T-helper 17 cell (primary cell): ENCODE measurements at places on chromosomes 7 and 10. TPM values are rescaled to one million over a fixed set of nuclear protein-coding genes. Genes with fewer than 3 reads are reported as not detected.

GRCh38 chr10:133439517-133440461 is 14.0 kb upstream of the SCART1 start:
- no peak for DNase-seq
- H3K4me3 ChIP-seq, result peak overlapping the region; percentile 85
- H3K27ac ChIP-seq, result peak overlapping the region; percentile 92
- peaks cover 36% of the 10 kb centered on the region for H3K4me1 ChIP-seq
- peaks cover 7% of the 10 kb centered on the region for H3K27me3 ChIP-seq

DNA sequence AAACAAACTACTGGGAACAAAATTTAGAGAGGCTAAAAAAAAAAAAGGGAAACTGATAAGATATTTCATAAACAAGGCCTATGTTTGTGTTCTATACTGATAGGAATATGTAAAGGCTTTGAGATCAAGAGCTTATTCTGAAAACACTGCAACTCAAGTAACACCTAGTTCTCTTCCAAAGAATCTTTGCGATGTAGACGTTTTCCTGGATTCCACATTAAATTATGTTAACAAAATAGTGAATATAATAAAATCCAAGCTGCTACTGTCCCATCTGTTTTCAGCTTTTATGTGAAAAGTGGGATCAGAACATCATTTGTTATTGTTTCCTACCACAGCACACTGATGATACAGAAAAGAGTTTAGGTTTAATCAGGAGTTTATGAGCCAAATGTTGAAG is 53.0 kb upstream of the RNF148 start:
- H3K27ac ChIP-seq, result no peak overlapping the region
- H3K36me3 ChIP-seq, result no peaks in the 10 kb centered on the region

DNA sequence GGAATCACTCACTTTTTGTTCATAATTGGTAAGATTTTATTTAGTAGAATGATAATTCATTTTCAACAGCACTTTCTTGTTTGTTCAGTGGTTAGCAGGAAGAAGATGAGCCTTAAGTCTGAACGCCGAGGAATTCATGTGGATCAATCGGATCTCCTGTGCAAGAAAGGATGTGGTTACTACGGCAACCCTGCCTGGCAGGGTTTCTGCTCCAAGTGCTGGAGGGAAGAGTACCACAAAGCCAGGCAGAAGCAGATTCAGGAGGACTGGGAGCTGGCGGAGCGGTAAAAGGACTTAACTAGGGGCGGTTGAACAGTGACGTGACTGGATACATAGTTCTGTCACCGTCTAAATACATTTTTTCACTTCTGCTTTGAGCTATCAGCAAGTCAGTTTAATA is 31.3 kb downstream of the RABGEF1 start:
- no peak for DNase-seq
- H3K4me1 ChIP-seq, result peaks cover 30% of the 10 kb centered on the region

- no peak overlapping the region for H3K27ac ChIP-seq
- H3K4me1 ChIP-seq, result peaks cover 4% of the 10 kb centered on the region
- peaks cover 2% of the 10 kb centered on the region for H3K36me3 ChIP-seq
- H3K4me3 ChIP-seq, result no peak overlapping the region
Observed at GRCh38 chr7:19118636-19119371, 1.4 kb upstream of the TWIST1 start.

GRCh38 chr10:36114913-36115312 is 472.8 kb upstream of the FZD8 start:
- DNase-seq, result no peak
- H3K36me3 ChIP-seq, result no peaks in the 10 kb centered on the region
- no peaks in the 10 kb centered on the region for H3K27me3 ChIP-seq
- no peak overlapping the region for H3K4me3 ChIP-seq

The ZNF282 gene
- 24.4 TPM for total RNA-seq

- no peaks in the 10 kb centered on the region for H3K27me3 ChIP-seq
- no peaks in the 10 kb centered on the region for H3K36me3 ChIP-seq
- H3K4me3 ChIP-seq, result no peak overlapping the region
- no peak for DNase-seq
Observed at GRCh38 chr10:113059371-113059780, 109.3 kb downstream of the TCF7L2 start.

The GPR146 gene
- total RNA-seq, result 22.2 TPM

The WIPF3 gene
- not detected for total RNA-seq

GRCh38 chr7:51950813-51951212 is 634.2 kb upstream of the COBL start:
- no peak overlapping the region for H3K4me3 ChIP-seq
- no peak for DNase-seq
- no peaks in the 10 kb centered on the region for H3K36me3 ChIP-seq
- H3K27ac ChIP-seq, result no peak overlapping the region
- no peaks in the 10 kb centered on the region for H3K4me1 ChIP-seq
- H3K27me3 ChIP-seq, result no peaks in the 10 kb centered on the region

DNA sequence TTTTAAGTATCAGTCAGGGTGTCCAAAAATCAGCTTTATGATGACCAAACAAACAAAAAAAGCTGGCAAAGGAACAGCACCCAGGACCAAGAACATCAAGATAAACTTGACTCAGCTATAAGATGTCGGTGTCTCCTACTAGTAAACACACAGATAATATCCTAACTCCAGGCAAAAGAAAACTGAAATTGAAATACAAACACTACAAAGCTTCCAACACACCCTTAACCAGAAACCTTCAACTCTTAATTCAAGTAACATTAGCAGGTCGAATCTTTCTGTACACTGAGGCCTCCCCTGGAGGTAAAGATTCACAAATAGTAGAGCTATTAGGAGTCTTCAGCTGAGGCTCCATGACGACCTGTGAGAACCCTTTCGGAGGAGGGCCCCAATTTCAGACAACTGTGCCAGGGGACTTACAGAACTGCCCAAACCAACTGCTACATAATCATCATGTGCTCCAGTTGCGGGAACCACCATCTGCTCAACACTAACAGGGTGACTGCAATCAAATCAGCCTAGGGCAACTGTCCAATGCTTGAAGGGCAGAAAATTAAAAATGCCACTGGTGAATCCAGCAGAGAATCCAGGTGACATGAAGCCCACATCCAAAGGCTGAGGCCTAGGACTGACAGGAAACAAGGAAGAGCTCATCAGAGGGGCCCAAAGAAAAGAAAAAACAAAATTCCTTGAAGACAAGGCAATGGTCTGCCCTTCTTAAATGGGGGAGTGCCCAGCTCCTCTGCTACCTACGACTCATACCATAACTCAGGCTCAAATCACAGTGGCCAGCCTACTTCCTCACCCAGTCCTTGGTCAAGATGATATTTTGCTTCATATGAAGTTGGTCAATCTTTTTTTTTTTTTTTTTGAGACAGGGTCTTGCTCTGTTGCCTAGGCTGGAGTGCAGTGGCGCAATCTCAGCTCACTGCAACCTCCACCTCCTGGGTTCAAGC is 20.0 kb downstream of the XPNPEP1 start:
- H3K27me3 ChIP-seq, result no peaks in the 10 kb centered on the region
- DNase-seq, result no peak
- peak overlapping the region; percentile 96 for H3K27ac ChIP-seq
- H3K36me3 ChIP-seq, result peaks cover 16% of the 10 kb centered on the region

DNA sequence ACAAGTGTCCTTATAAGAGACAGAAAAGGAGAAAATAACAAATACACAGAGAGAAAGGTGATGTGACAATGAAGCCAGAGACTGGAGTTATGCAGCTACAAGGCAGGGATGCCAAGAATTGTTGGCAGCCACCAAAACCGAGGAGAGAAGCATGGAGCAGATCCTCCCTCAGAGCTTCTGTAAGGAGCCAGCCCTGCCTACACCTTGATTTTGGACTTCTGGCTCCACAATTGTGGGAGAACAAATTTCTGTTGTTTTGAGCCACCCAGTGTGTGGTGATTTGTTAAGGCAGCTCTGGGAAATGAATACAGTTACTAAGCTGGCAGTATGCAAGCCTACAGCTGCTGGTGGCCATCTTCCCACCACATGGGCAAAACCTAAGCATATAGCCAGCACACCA is 163.6 kb downstream of the GRM8 start:
- no peak overlapping the region for H3K4me3 ChIP-seq
- no peak overlapping the region for H3K27ac ChIP-seq
- H3K36me3 ChIP-seq, result no peaks in the 10 kb centered on the region
- H3K4me1 ChIP-seq, result no peaks in the 10 kb centered on the region
- no peak for DNase-seq
- H3K27me3 ChIP-seq, result peaks cover 6% of the 10 kb centered on the region

- no peaks in the 10 kb centered on the region for H3K36me3 ChIP-seq
- no peaks in the 10 kb centered on the region for H3K27me3 ChIP-seq
- no peak overlapping the region for H3K27ac ChIP-seq
- peak overlapping the region; percentile 12 for H3K4me3 ChIP-seq
- H3K4me1 ChIP-seq, result peaks cover 39% of the 10 kb centered on the region
Observed at GRCh38 chr10:26810435-26811026, 50.2 kb downstream of the ABI1 start.

GRCh38 chr10:101580486-101581399 is 7.3 kb downstream of the POLL start:
- peaks cover 9% of the 10 kb centered on the region for H3K4me1 ChIP-seq
- H3K27me3 ChIP-seq, result no peaks in the 10 kb centered on the region
- DNase-seq, result no peak
- H3K36me3 ChIP-seq, result peaks cover 7% of the 10 kb centered on the region

DNA sequence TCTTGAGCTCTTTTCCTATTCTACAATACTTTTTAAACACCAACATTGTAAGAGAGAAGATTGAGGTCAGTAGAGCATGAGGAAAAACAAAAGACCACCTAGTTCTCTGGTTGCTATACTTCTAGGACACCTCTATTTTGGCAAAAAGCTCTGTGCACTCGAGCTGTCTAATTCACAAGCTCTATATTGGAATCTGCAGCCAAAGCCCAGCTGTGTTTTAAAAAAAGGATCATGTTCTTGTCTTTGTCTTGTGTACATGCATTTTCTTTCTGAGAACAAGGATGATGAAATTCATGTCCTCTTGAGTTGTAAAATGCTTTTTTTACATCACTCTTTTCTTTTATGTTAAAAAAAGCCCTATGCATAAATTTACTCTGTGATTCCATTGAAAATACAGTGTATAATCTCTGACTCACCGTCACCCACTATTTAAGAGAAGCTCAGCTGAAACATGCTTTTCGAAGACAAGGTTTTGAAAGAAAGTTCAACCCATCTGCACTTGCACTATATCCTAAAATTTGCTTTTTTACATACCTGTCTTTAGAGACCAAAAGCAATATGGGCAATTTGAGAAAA is 215.5 kb upstream of the VSTM2A start:
- no peaks in the 10 kb centered on the region for H3K4me1 ChIP-seq
- H3K4me3 ChIP-seq, result no peak overlapping the region
- H3K36me3 ChIP-seq, result no peaks in the 10 kb centered on the region

- peaks cover 3% of the 10 kb centered on the region for H3K36me3 ChIP-seq
- H3K27ac ChIP-seq, result no peak overlapping the region
- H3K27me3 ChIP-seq, result no peaks in the 10 kb centered on the region
- H3K4me1 ChIP-seq, result peaks cover 4% of the 10 kb centered on the region
Observed at GRCh38 chr10:125871338-125871737, 9.8 kb downstream of the DHX32 start.

GRCh38 chr10:84190621-84191020 is 3.7 kb upstream of the CDHR1 start:
- H3K4me3 ChIP-seq, result no peak overlapping the region
- H3K27me3 ChIP-seq, result peaks cover 26% of the 10 kb centered on the region
- H3K27ac ChIP-seq, result no peak overlapping the region
- peaks cover 13% of the 10 kb centered on the region for H3K4me1 ChIP-seq
- no peaks in the 10 kb centered on the region for H3K36me3 ChIP-seq

- no peak for DNase-seq
- peak overlapping the region; percentile 86 for H3K27ac ChIP-seq
- H3K36me3 ChIP-seq, result no peaks in the 10 kb centered on the region
- H3K27me3 ChIP-seq, result no peaks in the 10 kb centered on the region
- peaks cover 42% of the 10 kb centered on the region for H3K4me1 ChIP-seq
Observed at GRCh38 chr7:4734587-4735345, 40.7 kb upstream of the AP5Z1 start.

GRCh38 chr7:45343746-45344145 is 186.2 kb downstream of the RAMP3 start:
- peaks cover 4% of the 10 kb centered on the region for H3K4me1 ChIP-seq
- H3K4me3 ChIP-seq, result no peak overlapping the region
- peaks cover 3% of the 10 kb centered on the region for H3K36me3 ChIP-seq
- peaks cover 30% of the 10 kb centered on the region for H3K27me3 ChIP-seq

GRCh38 chr10:78656417-78657162 is 412.2 kb upstream of the ZMIZ1 start:
- no peak overlapping the region for H3K4me3 ChIP-seq
- no peaks in the 10 kb centered on the region for H3K4me1 ChIP-seq
- peaks cover under 1% of the 10 kb centered on the region for H3K36me3 ChIP-seq
- peaks cover 36% of the 10 kb centered on the region for H3K27me3 ChIP-seq

DNA sequence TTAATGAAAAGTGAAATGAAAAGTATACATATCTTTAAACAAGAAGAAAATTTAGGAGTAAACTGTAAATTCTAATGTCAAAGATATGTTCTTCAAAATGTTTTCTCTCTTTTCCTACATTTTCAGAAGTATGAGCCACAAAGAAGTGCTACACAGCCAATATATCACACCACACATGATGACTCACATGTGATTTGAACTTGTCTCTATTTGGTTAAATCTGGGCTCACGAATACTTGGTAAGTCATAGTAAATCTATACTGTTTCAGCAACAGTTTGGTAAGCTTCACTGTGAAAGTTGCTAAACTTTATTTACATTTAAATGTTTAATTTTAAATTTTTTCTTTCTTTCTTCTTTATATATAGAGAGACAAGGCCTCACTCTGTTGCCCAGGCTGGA is 380.6 kb upstream of the IGFBP3 start:
- H3K4me1 ChIP-seq, result no peaks in the 10 kb centered on the region
- H3K4me3 ChIP-seq, result no peak overlapping the region
- H3K27ac ChIP-seq, result no peak overlapping the region
- no peak for DNase-seq

DNA sequence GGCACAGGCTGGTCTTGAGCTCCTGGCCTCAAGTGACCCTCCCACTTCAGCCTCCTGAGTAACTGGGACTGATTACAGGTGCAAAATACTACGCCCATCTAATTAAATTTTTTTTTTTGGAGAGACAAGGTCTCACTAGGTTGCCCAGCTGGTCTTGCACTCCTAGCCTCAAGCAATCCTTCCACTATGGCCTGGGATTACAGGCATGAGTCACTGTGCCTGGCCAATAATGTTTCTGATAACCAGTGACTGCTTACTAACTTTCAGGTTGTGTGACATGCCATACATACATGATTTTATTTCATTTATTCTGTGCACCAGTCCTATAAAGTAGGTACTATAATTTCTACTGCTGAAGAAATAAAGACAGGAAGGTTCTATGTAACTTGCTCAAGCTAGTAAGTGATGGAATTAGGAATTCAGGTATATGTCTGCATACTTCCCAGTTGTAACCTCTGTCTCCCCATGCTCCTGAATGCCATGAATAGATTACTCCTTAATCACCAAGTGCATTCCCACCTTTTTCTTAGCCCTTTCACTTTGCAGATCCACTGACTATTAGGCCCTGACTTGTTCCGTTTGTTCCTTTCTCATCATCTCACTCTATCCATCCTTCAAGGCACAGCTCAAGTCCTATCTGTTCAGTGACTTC is 28.1 kb downstream of the MCU start:
- no peaks in the 10 kb centered on the region for H3K27me3 ChIP-seq
- H3K36me3 ChIP-seq, result peaks cover 11% of the 10 kb centered on the region
- peaks cover 9% of the 10 kb centered on the region for H3K4me1 ChIP-seq
- no peak overlapping the region for H3K4me3 ChIP-seq
- H3K27ac ChIP-seq, result no peak overlapping the region
- no peak for DNase-seq

GRCh38 chr7:158372400-158373342 is 215.0 kb downstream of the PTPRN2 start:
- H3K4me1 ChIP-seq, result peaks cover 14% of the 10 kb centered on the region
- DNase-seq, result no peak
- H3K4me3 ChIP-seq, result no peak overlapping the region
- H3K27ac ChIP-seq, result no peak overlapping the region
- no peaks in the 10 kb centered on the region for H3K36me3 ChIP-seq

- H3K4me3 ChIP-seq, result peak overlapping the region; percentile 96
- H3K36me3 ChIP-seq, result no peaks in the 10 kb centered on the region
- peak overlapping the region; percentile 94 for H3K27ac ChIP-seq
- peaks cover 14% of the 10 kb centered on the region for H3K4me1 ChIP-seq
- no peak for DNase-seq
- H3K27me3 ChIP-seq, result peaks cover under 1% of the 10 kb centered on the region
Observed at GRCh38 chr10:31760674-31761081, 168.0 kb downstream of the ARHGAP12 start.
